ENCODE measurements at places on chromosomes 7 and 10.
A peak's percentile ranks its signal among the peaks of the same experiment; 100 is the strongest.

- DNase-seq: no peak
These were observed 100.6 kb upstream of the HABP2 start for GRCh38 chr10:113452146-113452845.

- peak; percentile 35 for DNase-seq
These were observed 6.2 kb downstream of the ABI1 start for GRCh38 chr10:26854524-26854923.

- DNase-seq: no peak
These were observed 497.2 kb downstream of the PLXNA4 start for GRCh38 chr7:132078891-132079735.

GRCh38 chr7:101128040-101128834 lies 1.3 kb downstream of the SERPINE1 start:
- DNase-seq: peak; percentile 45

DNA sequence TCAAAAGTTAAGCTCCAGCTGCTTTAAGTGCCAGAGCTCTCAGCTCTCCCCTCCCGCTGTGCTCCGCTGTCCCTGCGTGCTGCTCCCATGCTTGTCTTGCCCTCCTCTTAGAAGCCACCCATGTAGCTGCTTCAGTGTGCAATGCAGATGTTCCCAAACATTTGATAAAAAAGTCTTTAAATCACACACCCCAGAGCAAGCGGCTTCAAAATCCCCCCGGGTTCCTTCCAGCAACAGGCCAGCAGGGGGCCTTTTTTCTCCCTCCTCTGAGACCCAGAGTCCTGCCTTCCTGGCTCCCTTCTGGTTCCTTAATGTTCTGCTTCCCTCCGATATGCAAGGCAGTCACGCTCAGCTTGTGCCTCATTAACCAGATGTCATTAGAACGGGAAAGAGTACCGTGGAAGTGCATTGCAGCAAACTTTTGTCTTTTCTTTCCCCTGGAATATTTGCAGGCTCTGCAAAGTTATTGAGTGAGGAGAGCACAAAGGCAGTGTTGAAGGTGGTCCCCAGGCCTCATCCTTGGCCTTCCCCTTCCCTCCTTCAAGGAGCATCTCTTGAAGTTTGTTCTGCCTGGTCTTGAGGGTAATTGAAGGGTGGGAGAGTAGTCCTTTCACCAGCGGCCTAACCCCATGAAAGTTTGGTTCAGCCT lies 25.5 kb downstream of the LDB3 start:
- peak; percentile 73 for DNase-seq

GRCh38 chr7:44147026-44147991 lies 6.2 kb upstream of the MYL7 start:
- DNase-seq: no peak

GRCh38 chr10:76230921-76231285 lies 799.5 kb downstream of the LRMDA start:
- DNase-seq: no peak

DNA sequence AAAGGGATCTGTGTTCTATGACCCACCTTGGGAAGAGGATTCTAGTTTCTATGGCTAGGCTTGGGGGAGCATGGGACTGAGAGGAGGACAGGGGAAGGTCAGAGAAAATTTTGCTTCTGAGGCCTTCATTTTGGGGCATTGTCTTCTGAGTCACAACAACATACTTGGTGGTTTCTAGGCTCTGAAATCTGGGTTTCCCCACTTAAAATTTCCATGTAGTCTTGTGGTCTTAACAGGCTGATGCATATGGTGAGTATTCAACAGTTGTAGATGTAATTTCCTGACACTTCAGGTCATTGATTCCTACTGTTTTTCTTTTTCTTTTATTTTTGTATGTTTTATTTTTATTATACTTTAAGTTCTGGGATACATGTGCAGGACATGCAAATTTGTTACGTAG lies 88.5 kb downstream of the ANKRD7 start:
- no peak for DNase-seq

DNA sequence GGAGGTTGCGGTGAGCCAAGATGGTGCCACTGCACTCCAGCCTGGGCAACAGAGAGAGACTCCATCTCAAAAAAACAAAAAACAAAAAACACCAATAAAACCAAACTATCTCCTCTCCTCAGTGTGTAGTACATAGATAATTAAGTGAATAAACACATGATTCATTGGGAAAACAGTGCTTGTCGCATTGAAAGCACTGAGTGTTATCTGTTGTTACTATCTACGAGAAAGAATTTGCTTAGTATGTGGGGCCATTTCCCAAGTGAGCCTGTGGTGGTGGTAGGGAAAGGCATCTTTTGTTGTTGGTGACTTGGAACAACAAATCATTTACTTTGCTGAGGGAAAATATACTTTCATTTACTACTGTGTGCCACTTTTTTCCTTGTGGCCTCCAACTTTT lies 42.6 kb downstream of the RSBN1L start:
- DNase-seq: peak; percentile 93
